ENCODE measurements at places on chromosomes 7 and 10.

DNA sequence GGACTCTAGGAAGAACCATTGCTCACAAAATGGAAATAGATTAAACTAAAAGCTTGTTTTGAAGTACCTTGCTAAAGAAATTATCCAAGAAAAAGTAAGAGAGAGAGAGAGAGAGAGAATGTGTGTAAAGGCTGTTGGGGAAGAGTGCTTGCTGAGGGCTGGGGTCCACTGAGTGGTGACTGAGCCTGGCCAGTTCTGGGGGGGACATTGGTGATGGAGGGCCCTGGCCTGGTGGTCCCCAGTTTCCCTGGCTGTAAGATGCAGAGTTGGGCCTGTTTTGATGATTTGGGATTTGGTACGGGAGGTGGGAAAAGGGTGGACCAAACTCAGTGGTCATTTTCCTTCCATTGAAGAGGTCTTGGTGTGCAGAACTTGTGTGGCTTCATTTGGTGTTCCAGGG lies 880 bp downstream of the RAMP3 start:
- no peak for DNase-seq

DNA sequence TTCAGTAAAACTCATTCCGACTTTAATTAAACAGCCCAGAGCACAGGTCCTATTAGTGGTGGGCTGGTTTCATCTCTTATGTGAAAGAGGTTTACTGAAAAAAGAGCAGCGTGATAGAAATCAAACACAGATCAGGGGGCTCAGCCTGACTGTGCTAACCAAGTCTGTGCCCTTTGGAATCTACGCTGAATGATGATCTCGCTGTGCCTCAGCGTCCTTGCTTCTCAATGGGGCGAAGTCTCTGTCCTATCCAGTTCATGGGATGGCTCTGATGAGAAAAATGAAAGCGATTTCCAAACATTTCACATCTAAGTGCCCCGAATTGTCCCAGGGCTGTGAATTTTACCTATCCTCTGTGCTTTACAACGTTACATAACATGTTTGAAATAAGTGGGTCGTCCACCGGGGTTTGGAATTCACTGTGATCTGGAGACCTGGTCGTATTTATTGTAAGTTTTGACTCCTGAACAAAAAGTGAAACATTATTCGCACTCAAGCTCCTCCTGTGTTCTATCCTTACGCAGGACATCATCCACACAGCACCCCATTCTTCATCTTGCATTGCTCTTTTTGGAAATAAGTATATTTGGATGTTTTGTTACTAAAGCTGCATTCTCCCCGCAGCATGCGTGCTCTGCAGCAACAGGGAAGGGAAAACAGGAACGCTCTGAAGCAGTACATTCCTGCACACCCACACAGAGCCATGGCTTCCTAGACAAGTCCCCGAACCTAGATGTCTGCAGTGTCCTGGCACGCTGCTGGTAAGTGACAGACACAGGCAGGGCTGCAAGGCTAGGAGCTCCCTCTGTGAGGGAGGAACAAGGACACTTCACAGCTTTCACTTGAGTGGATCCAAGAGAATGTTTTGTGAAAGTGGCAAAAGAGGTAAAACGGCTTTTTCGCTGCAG lies 83.5 kb downstream of the SLC37A3 start:
- DNase-seq, result no peak

DNA sequence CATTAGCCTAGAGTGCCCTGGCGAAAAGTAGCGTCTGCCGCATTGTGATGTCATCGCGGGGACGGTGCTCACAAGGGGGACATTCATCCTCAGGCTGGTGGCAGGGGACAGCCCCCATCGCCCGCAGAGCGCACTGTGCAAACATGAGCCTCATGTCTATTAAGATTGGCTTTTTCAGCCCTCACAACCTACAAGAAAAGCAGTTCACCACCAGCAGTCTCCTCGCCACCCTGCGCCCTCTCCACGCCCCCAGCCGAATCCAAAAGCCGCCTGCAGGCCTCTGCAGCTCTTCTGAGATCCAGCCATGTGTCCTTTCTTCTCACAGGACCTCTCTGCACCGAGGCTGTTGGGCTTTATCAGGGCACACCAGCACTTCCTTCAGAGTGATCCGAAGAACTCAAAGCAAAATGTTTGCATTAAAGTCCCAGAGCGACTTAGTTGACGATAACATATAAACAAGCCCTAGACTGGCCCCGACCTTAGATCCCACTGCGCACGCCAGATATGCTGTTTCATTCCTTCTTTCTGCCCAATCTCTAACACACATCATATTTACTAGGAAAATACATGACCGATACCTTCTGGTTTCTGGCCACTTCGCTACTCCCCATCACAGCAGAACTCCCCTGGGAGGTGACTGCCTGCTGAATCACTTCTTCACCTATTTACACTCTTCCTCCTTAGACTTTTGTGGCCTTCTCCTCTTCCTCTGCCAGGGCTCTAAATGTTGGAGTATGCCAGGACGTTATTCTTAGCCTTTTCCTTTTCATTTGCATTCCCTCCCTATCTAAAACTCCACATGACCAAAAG lies 206.0 kb upstream of the SH2B2 start:
- no peak for DNase-seq

- no peak for DNase-seq
Observed at GRCh38 chr7:13017881-13018280, 330.4 kb downstream of the ARL4A start.

GRCh38 chr10:125756196-125756595 lies 19.4 kb downstream of the MMP21 start:
- no peak for DNase-seq

GRCh38 chr10:129279446-129280154 lies 187.4 kb upstream of the MGMT start:
- DNase-seq, result no peak

DNA sequence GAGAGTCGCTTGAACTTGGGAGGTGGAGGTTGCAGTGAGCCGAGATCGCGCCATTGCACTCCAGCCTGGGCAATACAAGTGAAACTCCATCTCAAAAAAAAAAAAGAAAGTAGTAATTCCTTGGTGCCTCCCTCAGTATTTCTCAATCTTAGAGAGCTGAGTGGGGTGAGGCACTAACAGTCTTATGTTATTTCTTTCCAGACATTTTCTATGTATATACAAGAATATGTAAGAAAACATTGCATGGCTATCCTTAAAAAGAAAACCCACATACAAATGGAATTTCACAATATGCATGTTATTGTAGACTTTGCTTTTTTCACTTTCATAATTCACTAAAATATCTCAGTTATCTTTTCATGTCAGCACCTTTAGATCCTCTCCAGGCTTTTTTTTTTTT lies 13.6 kb upstream of the SLF2 start:
- no peak for DNase-seq

- DNase-seq, result no peak
Observed at GRCh38 chr7:53191191-53191695, 155.8 kb downstream of the POM121L12 start.

- no peak for DNase-seq
Observed at GRCh38 chr7:73612598-73613269, 11.6 kb downstream of the MLXIPL start.

All from stimulated activated CD8-positive, alpha-beta memory T cell treated with anti-CD3 and anti-CD28 coated beads, Interleukin-7, amount 100 ng/mL, for 24 hours (primary cell).